ENCODE measurements at places on chromosomes 2 and 18.

GRCh38 chr2:234219046-234219310 is 168.5 kb downstream of the SPP2 start:
- DNase-seq = no peak

DNA sequence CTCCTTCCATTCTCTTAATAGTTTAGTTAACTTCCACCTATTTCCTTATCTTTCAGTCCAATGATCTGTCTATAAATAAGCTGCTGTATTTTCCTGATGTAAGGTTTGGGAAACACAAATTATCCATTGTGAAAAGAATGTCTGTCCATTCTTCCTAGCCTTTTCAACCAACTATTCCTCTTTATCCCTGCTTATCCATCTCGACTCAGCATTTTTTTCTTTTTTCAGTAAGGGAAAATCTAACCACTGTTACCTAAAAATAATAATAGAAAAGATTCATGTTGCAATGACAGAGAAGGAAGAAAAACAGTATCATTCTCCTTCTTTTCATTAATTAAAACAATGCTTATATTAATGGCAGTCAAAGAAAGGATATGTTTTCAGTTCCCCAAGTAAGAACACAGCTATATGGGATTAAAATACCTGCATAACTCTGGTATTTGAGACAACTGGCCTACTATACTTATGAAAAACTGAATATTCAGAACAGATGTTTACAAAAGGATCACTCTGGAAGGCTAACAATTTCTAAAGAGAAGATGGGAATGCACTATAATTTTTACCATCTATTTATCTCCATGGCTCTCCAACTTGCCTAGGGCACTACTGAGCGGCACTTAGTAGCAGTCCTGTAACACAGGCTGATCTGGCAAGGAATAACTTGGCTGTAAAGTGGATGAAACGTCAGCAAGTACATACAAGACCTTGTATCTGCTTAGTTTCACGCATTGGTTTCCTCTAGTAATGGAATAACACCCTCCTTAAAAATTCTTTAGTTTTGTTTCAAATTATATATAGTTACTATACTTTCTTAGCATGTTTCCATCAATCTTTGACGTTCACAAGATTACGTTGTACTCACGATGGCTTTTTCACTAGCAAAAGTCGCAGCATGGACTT is 57.2 kb downstream of the RTTN start:
- no peak for DNase-seq

DNA sequence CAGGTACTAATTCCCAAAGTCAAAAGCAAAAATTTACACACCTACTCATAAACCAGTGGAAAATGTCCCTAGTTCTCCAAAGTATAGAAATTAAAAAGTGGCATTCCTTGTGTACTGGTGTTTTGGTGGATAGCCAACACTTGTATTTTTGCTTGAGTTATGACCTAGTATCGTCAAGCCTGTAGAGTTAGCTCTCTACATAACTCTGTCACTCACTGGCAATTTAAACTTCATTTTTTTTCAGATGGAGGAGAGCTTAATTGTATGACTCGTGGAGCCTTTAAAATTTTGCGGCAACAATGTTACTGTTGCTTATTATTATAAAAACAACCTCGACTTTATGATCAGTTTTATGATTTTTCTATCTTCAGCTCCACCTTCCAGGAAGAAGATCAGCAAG is 58.7 kb downstream of the ITGB6 start:
- DNase-seq = no peak

DNA sequence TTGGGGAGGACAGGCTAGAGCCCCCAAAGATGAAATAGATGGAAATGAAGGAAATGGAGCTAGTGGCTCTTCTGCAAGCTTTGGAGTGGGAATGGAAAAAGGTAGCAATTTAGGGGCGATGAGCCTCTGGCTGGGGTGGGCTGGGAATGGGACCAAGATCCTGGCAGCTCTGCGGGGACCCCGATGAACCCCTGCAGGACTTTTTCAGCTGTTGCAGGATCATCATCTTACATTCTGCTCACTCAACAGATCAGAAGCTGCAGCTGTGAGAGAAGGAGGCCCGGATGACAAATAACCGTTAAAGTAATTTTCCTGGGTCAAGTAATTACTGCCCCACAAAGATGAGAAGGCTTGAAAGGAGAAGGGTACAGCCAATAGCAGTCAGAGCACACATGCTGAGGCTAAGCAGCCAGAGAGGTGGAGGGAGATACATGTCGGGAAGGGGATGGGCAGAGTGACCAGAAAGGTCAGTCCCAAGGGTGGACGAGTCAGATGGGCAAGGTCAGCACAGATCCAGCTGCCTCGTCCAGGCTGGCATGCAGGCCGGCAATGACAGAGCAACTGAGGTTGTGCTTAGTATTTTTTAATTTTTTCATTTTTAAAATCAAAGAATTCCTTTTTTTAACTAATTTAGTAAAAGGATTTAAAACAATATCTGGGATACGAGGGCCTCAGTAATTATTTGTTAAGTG is 245.0 kb upstream of the RAB6C start:
- DNase-seq = no peak

DNA sequence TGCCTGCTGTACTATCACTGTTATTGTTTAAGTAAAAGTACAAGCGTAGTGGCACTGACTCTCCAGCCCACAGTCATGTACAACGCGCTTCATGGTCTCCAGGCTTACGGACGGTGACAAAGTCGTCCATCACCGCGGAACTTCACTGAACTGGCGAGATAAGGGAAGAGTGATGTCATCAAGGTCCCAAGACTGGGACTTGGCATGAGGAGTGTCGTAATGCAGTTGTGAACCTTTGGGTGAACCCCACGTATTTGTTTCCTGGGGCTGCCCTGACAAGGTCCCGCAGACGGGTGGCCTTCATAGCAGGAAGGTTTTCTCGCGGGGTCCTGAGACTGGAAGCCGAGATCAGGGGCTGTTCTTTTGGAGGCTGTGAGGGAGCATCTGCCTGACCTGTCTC is 17.3 kb downstream of the NFATC1 start:
- no peak for DNase-seq

DNA sequence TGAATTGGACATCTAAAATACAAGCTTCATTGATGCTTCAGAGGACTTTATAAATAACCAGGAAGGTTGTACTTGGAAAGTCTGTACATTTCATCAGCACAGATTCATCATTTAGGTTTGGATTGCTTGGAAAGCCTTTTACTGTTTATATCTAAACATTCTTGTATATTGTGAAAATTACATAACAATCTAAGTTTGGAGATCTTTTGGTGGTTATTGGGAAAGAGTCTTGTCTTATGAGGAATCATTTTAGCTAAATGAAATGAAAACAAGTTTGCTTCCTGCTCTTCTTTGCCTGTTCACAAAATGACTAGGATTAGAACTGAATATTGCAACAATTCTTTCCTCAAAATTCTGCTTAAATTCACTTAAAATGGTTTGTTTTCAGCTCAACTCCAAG is 79.3 kb downstream of the ABI2 start:
- DNase-seq = no peak

DNA sequence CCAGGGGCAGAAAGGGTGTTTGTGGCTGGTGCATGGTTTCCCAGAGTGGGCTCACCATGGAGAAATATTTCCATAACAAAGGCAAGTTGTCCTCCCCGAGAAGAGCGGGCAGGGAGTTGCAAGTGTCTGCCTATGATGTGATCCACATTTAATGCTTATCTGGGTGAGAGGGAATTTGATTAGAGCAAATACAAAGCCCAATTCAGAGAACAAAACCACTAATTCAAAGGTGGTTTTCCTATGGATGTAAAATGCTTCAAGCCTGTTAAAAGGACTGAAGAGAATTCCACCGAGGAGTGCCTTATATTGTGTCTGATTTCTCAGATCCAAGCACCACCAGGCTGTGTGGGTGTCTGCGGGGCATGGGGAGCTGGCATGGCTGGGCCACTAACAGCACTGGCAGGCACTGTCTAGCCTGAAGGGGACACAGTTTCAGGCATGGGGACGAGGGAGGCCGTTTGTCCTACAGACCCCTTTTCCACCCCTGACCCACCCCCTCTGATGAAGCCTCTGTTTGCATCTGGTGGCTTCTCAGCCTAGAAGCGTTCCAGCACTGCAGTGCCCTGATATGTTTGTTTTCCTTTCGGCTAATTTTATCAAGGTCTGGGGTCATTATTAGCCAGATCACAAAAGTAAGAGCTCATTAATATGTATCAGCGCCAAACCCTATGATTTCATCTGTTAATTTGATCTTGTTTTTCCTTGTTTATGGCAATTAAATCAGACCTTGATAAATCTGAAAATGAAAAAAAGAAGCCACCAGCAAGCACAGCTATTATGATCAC is 357.3 kb downstream of the HRH4 start:
- no peak for DNase-seq

GRCh38 chr2:48169141-48169592 is 262.9 kb upstream of the FBXO11 start:
- no peak for DNase-seq

DNA sequence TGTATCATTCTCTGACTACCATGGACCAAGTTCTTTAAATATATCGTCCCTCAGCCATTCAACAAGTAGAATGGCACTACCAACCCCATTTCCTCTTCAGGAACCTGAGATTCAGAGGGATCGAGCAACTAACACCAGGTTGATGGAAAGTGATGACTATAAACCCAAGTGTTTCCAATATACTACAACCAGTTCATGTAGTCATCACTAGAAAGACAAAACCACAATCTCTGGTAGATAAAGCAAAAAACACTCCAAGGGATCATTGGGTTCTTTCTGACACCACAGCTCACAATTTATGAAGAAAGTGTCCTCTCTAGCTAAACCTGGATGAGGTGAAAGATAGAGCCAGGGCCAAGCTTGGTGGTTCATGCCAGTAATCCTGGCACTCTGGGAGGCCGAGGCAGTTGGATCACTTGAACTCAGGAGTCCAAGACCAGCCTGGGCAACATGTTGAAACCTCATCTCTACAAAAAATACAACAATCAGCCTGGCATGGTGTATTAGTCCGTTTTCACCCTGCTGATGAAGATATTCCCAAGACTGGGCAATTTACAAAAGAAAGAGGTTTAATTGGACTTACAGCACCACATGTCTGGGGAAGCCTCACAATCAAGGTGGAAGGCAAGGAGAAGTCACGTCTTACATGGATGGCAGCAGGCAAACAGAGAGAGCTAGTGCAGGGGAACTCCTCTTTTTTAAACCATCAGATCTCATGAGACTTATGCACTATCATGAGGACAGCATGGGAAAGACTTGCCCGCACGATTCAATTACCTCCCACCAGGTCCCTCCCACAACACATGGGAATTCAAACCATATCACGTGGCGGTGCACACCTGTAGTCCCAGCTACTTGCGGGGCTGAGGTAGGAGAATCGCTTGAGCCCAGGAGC is 2.2 kb downstream of the CD226 start:
- DNase-seq = no peak

- DNase-seq = no peak
These were observed 133.3 kb upstream of the UNC80 start for GRCh38 chr2:209638346-209638745.

GRCh38 chr18:53756610-53756972 is 467.9 kb downstream of the MBD2 start:
- no peak for DNase-seq
